ENCODE measurements at places on chromosomes 1 and 21. TPM values are rescaled to one million over a fixed set of nuclear protein-coding genes. Genes with fewer than 3 reads are reported as not detected.

PRAMEF1 gene
- not detected for total RNA-seq

OR2L13 gene
- total RNA-seq, result not detected

FAM110D gene
- total RNA-seq, result 6.9 TPM

PDE4DIP gene
- 163 TPM for total RNA-seq

SKI gene
- 89.6 TPM for total RNA-seq

DNA sequence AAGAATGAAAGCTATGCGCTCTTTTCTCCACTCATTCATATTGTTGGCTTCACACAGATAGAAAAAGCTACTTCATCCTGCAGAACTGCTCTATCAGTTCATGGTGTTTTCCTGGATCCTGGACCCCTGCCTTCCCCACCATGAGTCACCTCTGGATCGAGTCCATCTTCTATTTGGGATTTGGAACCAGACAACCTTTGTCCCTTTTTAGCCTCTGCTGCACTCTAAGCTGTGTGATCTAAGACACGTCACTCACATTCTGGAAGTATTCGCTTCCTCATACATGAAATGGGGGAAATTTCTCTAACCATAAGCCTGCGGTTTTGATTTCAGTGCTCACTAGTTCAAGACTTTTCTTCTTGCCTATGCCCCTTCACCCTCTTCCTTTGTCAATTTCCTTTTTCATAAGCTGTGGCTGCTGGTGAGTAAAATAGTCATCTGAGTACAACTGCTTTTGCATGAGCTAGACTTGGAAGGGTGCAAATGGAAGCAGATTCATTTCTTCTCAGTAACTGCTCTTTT is 14.1 kb upstream of the DEGS1 start:
- no peaks in the 10 kb centered on the region for H3K4me1 ChIP-seq
- no peaks in the 10 kb centered on the region for H3K27me3 ChIP-seq
- no peak overlapping the region for H3K4me3 ChIP-seq

- DNase-seq, result no peak
- no peaks in the 10 kb centered on the region for H3K36me3 ChIP-seq
- no peak overlapping the region for H3K4me3 ChIP-seq
- peaks cover 58% of the 10 kb centered on the region for H3K4me1 ChIP-seq
- H3K27ac ChIP-seq, result peak overlapping the region; percentile 95
Observed at GRCh38 chr1:58813361-58813760, 29.5 kb upstream of the JUN start.

DNA sequence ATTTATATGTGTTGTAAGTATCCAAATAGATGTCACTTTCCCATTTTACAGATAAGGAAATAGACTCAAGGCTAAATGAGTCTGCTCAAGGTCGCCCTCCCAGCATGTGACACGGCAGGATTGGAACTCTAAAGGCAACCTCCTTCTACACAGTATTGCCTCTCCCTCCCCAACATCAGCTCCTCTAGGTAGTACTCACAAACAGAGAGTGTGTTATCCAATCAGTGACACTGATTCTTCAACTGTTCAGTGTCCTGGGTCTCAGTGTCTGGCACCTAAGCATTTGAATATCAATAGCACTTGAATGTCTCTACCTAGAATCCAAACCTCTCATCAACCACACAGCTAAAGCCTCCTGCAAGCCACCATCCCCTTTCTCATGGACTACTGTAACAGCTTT is 87.1 kb downstream of the DAB1 start:
- peaks cover 4% of the 10 kb centered on the region for H3K27me3 ChIP-seq
- no peak overlapping the region for H3K4me3 ChIP-seq
- no peak for DNase-seq
- H3K4me1 ChIP-seq, result no peaks in the 10 kb centered on the region
- H3K36me3 ChIP-seq, result no peaks in the 10 kb centered on the region

GRCh38 chr21:25577424-25578055 is 29.7 kb downstream of the MRPL39 start:
- no peak overlapping the region for H3K27ac ChIP-seq
- H3K4me1 ChIP-seq, result peaks cover 5% of the 10 kb centered on the region
- no peak for DNase-seq
- no peaks in the 10 kb centered on the region for H3K27me3 ChIP-seq
- H3K4me3 ChIP-seq, result no peak overlapping the region

- DNase-seq, result no peak
- H3K27me3 ChIP-seq, result no peaks in the 10 kb centered on the region
- H3K4me1 ChIP-seq, result peaks cover 6% of the 10 kb centered on the region
- no peak overlapping the region for H3K4me3 ChIP-seq
Observed at GRCh38 chr1:193415256-193415655, 228.8 kb upstream of the B3GALT2 start.

DNA sequence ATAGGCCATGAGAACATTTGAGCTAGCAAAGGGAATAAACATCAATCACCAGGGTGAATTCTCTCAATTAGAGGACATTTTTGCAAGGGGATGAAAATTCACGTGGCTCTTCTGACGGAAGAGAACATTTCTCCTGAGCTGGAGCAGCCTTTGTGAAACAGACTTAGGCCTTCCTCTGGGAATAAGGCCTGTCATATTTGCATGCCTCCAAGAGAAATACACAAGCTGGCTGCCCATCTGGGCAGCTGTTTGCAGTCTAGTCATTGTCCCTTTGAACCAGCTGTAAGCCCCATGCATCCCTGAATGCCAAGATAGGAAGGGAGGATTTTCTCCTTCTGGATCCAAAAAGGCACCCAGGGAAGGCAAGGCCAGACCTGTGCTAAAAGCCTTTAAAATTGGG is 5.5 kb downstream of the LEMD1 start:
- no peak overlapping the region for H3K4me3 ChIP-seq
- no peak overlapping the region for H3K27ac ChIP-seq
- no peaks in the 10 kb centered on the region for H3K27me3 ChIP-seq
- H3K36me3 ChIP-seq, result no peaks in the 10 kb centered on the region

DNA sequence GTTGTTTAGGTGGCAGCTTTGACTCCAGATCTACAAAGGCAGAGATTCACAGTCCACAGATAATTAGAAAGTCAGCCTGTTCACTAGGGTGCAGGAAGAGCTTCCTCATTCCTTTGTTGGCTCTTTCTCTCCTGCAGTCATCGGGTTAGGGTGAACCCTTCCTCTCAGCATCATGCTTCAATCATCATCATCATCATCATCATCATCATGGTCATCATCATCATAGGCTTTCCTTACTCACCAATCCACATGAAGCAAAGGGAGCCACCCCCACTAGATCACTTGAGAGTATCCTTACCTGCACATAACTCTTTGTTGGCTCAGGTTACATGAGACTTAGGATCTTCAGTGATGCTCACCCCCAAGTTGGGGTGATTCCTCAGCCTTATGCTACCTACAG is 19.0 kb downstream of the MPZ start:
- H3K27me3 ChIP-seq, result no peaks in the 10 kb centered on the region
- DNase-seq, result no peak
- no peak overlapping the region for H3K4me3 ChIP-seq
- H3K4me1 ChIP-seq, result no peaks in the 10 kb centered on the region
- no peaks in the 10 kb centered on the region for H3K36me3 ChIP-seq
- no peak overlapping the region for H3K27ac ChIP-seq

DNA sequence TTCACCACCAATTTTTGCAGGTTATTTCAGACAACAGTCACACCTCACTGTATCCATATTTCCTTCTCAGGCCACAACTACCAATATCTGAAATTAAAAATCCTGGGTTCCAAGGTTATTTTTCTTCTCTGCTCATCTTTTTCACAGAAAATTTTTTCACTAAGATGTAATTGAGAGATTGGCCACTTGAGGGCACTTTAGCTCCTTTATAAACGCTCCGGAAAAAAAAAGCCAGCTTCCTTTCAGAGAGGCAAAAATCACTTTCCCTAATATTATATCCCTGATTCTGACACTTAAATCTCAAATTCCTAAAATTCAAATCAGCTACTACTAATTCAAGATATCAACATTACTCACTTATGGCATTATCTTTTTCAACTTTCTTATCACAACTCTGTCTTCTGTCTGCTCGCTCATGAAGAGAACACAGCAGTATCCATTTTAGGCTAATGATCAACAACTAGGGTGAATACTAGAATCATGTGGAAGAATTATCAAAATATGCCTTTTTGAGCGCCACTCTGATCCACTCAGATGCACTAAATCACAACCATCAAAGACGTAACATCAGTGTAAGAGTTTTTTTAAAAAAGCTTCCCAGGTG is 101.4 kb upstream of the RGS1 start:
- peaks cover 10% of the 10 kb centered on the region for H3K27me3 ChIP-seq
- no peaks in the 10 kb centered on the region for H3K4me1 ChIP-seq
- no peak overlapping the region for H3K27ac ChIP-seq
- H3K4me3 ChIP-seq, result no peak overlapping the region
- DNase-seq, result no peak

DNA sequence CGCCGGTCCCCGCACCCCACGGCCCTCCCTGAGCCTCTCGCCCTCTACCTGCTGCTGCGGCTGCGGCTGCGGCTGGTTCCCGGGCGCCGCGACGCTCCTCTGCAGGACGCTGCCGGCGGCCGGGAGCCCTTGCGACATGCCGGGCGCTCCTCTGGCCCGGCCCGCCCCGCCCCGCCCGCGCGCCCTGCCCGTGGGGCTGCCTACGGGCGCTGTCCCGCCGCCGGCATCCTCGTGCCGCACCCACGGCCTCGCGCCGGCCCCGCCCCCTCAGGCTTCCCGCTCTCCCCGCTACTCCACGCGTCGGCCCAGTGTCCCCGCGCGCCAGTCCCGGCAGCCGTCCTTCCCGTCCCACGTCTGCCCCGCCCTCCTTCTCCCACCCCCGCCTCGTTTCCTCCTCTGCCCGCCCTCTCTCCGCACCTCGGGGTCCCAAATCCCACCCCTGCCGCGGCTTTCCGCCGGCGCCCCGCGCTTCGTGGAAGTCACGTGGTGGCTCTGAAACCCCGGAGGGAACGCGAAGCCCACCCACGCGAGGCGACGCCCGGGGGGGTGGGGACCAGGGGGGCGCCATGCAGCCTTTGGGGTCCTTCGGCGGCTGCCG is at the start of gene BATF3:
TSS of gene BATF3 (minus strand) at position 216 of the 598 bp plus-strand sequence. CDS start at position 138, 78 bp downstream.
- peaks cover 4% of the 10 kb centered on the region for H3K27me3 ChIP-seq
- H3K4me1 ChIP-seq, result peaks cover 26% of the 10 kb centered on the region
- peak within 1 kb of the TSS; percentile 67 for H3K27ac ChIP-seq
- peak; percentile 85 for DNase-seq
- peak within 1 kb of the TSS; percentile 65 for H3K4me3 ChIP-seq
- no peaks in the 10 kb centered on the region for H3K36me3 ChIP-seq
